ENCODE measurements at places on chromosomes 6 and 20.
A peak's percentile ranks its signal among the peaks of the same experiment; 100 is the strongest.

DNA sequence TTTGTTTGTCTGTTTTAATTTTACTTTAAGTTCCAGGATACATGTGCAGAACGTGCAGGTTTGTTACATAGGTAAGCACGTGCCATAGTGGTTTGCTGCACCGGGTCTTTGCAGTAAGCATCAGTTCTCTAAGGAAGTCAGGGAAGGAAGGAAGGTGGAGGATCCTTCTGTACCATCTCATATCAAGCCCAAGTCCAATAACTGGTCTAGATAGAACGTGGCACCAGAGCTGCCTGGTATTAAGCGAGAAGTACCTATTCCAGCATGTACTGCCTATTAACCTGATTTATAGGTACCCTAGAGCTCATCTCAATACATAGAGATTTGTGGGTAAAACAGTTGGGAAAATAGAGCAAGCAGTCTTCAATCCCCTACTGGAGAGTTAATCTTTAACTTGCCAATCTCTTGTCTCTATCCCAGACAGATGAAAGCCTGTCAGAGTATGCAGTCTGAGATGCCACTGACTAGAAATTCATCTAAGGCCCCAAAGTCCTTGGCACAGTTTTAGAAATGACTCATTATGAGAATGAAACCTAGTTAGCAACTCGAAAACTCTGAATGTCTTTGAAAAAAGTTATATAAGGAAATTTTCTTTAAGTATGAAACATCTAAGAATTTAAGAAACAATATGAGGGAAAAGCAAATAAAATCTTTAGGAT, 144.9 kb downstream of the TFAP2A start:
- DNase-seq: no peak

GRCh38 chr20:36527331-36528125, 13.8 kb upstream of the MYL9 start:
- no peak for DNase-seq

GRCh38 chr6:161815965-161816364, 542.1 kb upstream of the AGPAT4 start:
- DNase-seq: no peak

DNA sequence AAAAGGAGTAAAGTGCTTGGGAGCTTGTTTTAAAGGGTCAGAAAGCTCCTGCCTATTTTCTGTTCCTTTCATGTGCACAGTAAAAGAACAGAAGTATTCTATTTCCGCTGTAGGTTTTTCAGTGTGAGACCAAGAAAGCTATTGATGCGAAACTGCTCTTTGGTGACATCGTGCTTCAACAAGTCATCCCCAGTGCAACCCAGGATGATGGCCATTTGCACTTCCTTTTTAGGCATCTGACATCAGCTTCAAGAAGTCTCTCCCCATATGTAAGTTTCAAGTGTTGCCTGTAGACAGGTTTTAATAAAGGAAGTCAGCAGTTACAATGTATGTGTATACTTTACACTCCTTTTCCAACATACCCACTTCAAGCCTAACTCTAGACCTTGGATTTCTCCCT, 131.6 kb downstream of the RFX6 start:
- no peak for DNase-seq

- DNase-seq: no peak
Measured at GRCh38 chr20:35601990-35602389, 13.6 kb upstream of the SPAG4 start.

- no peak for DNase-seq
Measured at GRCh38 chr6:147728903-147729302, 220.4 kb downstream of the SAMD5 start.

GRCh38 chr20:7038029-7038428, 270.5 kb downstream of the BMP2 start:
- DNase-seq: no peak

DNA sequence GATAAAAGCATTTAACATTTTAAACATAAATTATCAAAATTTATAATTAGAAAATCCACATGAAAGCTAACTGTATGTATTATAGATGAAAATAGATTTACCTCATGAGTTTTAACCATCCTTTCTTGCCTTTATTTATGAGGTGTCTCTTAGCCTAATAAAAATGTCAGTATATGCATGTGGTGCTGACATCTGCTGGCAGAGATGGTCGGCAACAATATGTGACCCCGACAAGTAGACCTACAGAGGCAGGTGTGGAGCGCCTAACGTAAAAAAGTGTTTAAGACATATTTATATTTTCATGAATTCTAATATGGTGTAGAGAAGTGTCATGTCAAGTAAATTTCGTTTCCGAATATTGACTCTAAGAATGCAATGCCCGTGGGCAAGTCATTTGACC, 149.0 kb upstream of the FUT9 start:
- DNase-seq: no peak

DNA sequence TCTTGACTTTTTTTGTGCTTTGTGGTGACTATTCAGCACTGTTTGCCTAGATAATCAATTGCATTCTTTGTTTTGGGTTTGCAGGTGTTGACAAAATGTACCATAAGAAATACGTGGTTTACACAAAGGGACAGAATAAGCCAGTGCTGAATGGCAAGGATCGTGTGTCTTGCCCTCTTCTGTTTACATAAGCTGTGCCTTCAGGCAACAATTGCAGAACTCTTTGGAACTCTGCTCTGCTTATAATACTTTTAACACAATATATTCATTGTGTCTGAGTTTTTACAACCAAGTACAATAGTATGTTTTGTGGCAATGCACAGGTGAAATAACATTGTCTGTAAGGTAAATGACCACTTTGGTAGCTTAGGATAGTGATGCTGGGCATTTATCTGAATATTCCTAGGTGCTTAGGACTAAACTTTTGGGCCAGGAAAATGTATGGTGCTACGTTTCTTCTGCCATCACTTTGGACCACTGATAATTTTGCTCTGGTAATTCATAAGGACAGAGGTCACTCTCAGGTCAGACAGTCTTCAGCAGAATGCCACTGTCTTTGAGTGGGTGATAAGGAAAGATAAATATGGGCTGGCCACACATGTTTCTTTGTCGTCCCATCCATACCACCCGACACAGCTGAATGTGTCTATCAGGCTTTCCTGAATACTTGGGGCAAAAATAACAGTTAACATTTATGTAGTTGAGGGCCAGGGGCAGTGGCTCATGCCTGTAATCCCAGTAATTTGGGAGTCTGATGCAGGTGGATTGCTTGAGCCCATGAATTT, 344.6 kb upstream of the IMPG1 start:
- DNase-seq: no peak

GRCh38 chr20:58312836-58313235, 3.3 kb downstream of the RAB22A start:
- DNase-seq: no peak

GRCh38 chr6:142361779-142362750, 60.3 kb downstream of the ADGRG6 start:
- no peak for DNase-seq

GRCh38 chr6:110949679-110950285, 8.7 kb upstream of the GTF3C6 start:
- peak; percentile 36 for DNase-seq

- DNase-seq: no peak
Measured at GRCh38 chr6:25984265-25984664, 21.7 kb downstream of the TRIM38 start.

GRCh38 chr6:37285861-37286311, 27.9 kb upstream of the TMEM217 start:
- no peak for DNase-seq

DNA sequence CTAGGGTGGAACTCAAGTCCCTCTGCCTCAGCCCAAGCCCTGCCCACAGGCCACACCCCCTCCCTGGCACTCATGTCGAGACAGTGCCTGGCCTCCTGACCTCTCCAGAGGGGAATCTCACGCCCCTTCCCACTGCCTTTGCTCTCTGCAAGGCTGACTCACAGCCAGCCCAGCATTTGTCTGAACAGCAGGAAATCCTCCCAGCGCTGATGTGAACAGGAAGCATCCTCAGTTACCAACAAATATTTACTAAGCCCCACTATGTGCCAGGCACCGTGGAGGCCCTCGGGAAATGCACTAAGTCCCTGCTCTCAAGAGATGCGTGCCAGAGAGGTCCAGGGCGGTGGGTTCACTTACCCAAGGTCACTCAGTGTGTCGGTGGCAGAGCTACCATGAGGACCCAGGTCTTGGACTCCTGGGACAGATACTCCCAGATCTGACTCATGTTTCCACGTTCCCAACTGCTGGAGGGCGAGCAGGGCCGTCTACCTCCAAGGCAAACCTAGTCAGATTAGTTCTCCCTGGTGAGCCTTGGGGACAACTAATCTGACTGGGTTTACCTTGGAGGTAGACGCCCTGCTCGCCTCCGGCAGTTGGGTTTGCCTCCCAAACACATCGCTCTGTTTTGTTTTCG, 7.8 kb downstream of the ADA start:
- DNase-seq: no peak

- no peak for DNase-seq
Measured at GRCh38 chr20:19821606-19822005, 63.5 kb downstream of the RIN2 start.

DNA sequence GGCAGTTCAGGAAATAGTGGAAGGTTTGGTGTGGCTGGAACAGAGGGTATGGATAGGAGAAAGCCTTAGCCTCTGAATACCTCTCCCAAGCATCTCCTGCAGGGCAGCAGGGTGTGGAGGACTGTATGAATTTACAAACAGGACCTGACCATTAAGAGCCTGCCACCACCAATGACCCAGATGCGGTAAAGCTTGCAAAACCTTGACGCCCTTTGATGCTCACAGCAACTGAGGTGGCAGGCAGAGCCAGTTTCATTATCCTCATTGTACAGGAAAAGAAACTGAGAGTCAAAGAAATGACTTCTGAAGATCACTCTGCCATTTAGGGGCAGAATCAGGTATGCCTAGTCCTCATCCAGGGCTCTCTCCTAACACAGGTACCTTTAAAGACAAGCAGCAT, 2.4 kb downstream of the HM13 start:
- no peak for DNase-seq

DNA sequence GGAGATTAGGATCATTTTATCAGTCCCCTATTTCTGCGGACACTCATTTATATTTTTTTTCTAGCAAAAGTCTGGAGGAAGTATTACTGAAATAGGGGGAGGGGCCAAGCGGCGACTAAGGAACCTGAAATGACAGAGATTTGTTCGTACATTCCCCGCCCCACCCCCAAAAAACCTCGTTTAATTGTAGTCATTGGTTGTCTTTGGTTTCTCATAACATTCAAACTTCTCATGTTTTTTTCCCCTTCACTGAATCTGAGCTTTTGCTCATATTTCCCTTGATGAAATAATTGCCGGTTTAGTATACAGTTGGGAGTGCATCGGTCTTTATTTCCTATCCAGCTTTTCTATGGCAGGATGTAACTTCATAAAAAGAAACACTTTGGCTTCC, 768 bp upstream of the FYN start:
- DNase-seq: no peak

DNA sequence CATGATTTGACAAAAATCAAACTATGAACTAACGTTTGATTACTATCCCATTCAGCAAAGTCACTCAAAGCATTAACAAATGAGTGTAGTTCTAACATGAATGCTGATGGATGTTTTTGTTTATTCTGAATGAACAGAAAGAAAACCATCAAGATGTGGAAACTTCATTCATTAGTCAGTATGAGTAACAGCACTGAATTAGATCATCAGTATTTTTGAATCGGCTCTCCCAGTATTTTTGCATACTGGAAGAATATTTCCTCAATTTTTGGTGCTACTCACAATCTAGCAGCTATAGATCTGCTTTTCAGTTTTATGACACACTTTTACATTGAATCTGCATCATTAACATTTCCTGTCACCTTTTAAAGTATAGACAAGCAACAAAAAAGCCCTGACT, 63.8 kb upstream of the CD83 start:
- no peak for DNase-seq

GRCh38 chr6:37595859-37596258, 96.2 kb upstream of the CCDC167 start:
- DNase-seq: no peak

- no peak for DNase-seq
Measured at GRCh38 chr20:10536531-10536930, 101.4 kb downstream of the SLX4IP start.

DNA sequence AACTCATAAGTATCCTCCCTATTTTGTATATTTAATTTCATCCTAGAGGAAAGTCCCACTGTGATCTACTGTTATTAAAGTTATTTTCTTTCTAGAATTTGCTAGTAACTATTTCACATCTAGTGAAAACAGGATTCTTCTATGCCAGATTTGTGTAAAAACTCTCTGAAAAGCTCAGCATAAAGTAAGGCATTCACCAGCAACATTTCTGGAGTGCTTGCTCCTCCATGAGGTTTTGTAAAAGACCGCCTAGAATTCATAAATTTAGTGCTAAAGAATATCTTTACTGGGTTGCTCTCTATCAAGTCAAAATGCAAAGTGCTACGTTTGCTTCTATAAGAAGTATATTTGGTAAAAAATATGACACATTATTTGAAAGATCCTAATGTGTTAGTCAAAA, 173.5 kb upstream of the IRAK1BP1 start:
- DNase-seq: no peak

- no peak for DNase-seq
Measured at GRCh38 chr6:18561037-18561750, 174.0 kb downstream of the RNF144B start.

DNA sequence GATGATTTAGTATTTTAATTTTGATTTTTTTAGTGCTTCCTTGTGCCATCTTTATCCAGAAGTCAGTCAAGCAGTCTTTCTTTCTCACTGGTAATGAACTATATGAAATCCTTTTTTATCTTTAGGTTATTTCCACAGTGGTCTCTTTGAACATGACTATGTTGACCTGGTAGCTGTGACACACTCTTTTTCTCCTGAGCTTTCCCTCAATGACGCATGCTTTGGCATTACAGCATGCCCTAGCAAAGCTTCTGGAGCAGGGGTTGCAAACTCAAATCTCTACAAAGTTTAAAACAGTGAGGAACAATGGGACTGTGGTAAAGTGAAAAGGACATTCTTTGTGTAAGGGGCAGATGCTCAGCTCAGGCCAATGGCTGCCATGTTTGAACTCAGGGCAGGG, 4.5 kb upstream of the PLAGL1 start:
- no peak for DNase-seq

- DNase-seq: peak; percentile 12
Measured at GRCh38 chr6:81812401-81812800, 59.9 kb upstream of the TENT5A start.

GRCh38 chr20:33443006-33443511, 504 bp downstream of the SNTA1 start:
- no peak for DNase-seq

- DNase-seq: no peak
Measured at GRCh38 chr6:129555206-129555832, 154.7 kb downstream of the ARHGAP18 start.

- DNase-seq: no peak
Measured at GRCh38 chr20:1686151-1686748, 28.7 kb upstream of the SIRPG start.

- no peak for DNase-seq
Measured at GRCh38 chr6:30157999-30158398, 3.0 kb downstream of the TRIM10 start.

GRCh38 chr6:76867182-76867581, 596.1 kb downstream of the HTR1B start:
- no peak for DNase-seq

GRCh38 chr6:151948002-151948743, 140.7 kb downstream of the ESR1 start:
- DNase-seq: peak; percentile 11

- peak; percentile 53 for DNase-seq
Measured at GRCh38 chr6:109526905-109527628, 44.0 kb upstream of the ZBTB24 start.

GRCh38 chr6:15661853-15662325, 939 bp downstream of the DTNBP1 start:
- no peak for DNase-seq

Data from globus pallidus (tissue), 1 donor.